ENCODE measurements at places on chromosomes 6 and 20. TPM values are rescaled to one million over a fixed set of nuclear protein-coding genes. Genes with fewer than 3 reads are reported as not detected.
A peak's percentile ranks its signal among the peaks of the same experiment; 100 is the strongest.

LRRN4 gene
- total RNA-seq = not detected

TEAD3 gene
- total RNA-seq = 68.3 TPM

MAP1LC3A gene
- total RNA-seq = 79.6 TPM

CDH26 gene
- total RNA-seq = 2.5 TPM

- DNase-seq = no peak
These were observed 205.0 kb upstream of the RNF24 start for GRCh38 chr20:4220352-4220751.

DNA sequence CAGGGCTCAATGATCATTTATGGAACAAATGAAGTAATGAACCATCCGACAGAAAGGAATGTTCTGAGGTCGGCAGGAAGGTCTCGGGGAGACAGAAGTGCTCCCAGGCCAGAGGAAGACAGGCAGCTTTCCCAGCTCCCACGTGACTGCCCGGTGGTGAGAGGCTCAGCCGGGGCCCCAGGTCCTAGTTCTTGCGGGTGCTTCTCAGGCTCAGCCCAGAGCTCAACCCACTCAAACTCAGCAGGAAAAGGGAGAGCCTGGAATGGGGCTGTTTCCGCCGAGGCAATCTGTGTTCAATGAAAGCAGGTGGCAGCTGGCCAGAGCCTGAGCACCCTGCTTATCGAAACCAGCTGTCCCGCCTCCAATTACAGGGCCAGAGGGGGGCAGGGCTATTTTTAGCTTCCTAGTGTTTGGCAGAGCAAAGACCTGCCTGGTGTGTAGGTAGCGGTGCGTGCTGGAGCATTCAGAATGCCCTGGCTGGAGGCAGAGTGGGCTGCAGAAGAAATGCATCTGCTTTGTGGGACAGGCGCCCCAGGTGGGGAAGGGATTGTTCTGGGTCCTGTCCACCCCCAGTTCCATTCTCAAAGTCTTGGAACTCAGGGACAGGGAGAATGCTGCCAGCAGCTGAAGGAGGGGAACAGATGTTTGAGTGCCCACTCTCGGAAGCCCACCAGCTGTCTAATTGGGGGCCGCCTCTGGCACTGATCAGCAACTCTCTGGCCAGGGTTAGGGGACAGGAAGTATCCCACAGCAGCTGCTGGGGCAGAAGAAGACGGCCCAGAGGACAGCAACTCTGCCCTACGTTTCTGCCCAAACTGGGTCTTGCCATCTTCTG, 145.1 kb downstream of the PREX1 start:
- peak; percentile 64 for DNase-seq

- no peak for DNase-seq
These were observed 184.7 kb upstream of the PREP start for GRCh38 chr6:105587349-105588122.

- no peak for DNase-seq
These were observed 73.5 kb upstream of the PBOV1 start for GRCh38 chr6:138291849-138292181.

DNA sequence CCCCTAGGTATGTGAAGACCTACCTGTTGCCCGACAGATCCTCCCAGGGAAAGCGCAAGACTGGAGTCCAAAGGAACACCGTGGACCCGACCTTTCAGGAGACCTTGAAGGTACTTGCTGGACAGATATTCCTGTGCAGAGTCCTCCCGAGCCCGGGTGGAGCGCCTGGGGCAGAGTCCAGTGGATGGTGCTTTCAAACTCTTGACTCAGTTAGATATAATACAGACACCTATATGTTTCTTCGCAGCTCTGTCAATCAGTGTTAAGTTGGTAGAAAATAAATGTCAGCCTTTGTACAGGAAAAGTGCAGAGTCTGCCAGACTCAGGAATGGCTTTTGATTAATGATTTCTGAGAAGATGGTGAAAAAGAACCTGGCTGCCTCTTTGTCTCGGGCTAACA, 67.2 kb downstream of the EZR start:
- DNase-seq = no peak

GRCh38 chr6:160348223-160349019, at the start of gene SLC22A3:
TSS of gene SLC22A3 (plus strand) at chr6:160348378. CDS start at chr6:160348420, 42 bp downstream.
- DNase-seq = no peak

DNA sequence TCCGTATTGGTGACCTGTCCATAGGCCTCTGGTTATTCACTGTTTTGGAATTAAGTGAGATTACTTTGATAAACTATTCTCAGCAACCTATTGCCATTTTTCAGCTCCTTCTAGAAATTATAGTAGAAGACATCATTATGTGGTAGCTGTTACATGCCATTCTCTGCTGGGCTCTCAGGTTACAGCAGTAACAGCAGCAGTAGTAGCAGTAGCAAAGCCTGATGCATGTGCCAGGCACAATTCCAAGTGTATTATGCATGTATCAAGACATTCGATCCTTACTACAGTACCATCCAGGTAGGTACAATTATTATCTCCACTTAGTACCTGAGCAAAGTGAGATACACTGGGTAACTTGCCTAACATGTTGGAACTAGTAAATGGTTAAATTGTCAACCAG, 74.3 kb downstream of the RPS12 start:
- no peak for DNase-seq

DNA sequence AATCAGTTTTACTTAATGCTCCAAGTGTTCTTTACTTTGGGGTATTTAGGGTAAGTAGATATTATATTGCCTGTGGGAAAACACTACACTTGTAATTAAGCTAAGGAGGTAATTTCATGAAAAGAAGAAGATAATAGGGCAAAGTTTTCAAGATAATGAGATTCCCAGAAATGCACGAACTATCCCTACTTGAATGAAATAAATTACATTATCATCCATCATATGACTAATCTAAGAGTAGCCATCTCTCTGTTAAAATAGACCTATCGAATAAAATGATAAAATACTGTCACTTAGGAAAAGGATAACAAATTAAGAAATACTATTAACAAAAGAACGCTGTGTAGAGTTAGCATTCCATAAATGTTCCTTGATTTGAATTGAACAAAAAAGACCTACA, 135.1 kb upstream of the HDAC2 start:
- no peak for DNase-seq

GRCh38 chr20:46691196-46691595, 2.0 kb upstream of the TP53RK start:
- DNase-seq = no peak

GRCh38 chr6:159037756-159038290, 7.0 kb downstream of the TAGAP start:
- no peak for DNase-seq

All from thoracic aorta (tissue), 2 donors.